NCI-H2171 (cell line): ENCODE measurements at places on chromosomes 2 and 18.
A peak's percentile ranks its signal among the peaks of the same experiment; 100 is the strongest.

DNA sequence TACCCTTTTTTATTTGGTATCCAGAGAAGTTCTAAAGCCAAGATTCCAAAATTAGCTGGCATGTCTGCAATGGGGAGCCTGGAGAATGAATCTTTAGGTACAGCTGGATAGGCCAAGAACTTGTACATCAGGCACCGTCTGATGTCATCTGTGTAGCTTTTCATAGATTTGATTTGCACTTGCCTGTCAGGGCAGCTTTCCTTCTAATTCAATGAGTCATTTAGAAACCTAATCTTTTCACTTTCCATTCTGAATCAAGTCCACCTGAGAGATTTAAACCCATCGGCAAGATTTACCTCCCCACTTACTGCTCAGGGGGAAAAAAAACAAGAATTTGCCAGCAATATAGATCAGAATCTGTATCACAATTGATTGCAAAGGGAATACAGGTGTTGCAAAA lies 60.9 kb upstream of the ACAA2 start:
- DNase-seq, result no peak

DNA sequence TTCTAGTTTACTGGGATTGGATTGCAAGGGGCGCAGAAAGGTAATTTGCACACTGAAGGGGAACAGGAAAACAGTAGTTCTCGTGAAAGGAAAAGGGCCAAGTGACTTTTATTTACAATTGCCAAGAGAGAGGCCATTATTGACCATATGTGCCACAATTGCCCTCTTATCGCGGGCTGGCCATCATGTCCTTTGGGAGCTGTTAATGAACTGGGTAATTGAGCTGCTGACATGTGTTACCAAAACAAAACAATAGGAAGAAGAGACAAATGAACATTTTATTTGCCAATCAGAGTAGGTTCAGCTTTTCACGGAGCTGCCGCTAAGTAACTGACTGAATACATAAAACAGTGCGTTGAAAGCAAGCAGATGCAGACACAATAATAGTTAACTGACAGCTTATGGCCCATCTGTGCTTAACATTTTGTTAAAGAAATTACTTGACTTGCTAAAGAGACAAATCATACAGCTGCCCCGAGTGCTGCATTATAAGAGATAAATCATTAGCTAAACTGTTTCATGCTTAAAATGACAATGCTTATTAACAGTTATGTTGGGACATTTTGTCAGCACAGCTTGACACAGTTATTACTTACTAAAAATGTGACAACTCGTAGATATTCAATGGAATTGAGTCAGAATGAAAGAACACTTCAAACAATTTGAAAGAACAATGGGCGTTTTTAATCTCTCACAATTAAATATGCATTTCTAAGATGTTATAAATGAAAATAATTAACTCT lies 57.5 kb downstream of the PAX3 start:
- DNase-seq, result peak; percentile 55

- no peak for DNase-seq
These were observed 98.8 kb downstream of the HS6ST1 start for GRCh38 chr2:128219891-128220290.

DNA sequence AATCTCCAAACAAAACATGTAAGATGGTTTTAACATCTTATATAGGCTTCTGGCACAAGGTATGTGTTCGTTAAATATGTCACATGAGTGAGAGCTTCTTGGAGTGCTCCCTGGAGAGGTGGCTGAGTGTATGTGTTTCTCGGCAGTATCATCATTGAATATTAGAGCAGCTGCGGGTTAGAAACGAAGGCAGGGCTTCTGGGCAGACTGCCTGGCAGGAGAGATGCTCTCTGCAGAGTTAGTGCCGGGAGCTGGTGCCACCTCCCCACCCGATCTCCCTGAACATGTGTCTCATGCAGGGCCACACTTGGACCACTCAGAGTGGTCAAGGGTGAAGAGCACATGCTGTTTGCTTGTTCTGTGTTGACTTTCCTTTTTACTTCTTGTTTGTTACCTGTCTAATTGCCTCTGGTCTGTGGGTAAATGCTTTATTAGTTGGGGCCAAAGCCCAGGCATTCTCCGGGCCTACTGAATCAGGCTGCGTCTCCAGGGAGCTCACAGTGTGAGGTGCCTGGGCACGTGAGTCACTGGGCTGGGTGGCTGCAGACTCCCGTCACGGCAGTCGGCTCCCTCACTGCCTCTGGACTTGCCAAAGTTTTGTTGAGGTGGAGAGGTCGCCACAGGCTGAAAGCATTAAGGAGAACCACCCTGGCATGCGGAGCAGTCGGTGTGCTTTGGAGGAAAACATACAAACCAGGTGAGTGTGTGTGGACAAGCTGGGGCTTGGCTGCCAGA lies 246.6 kb downstream of the FHOD3 start:
- peak; percentile 82 for DNase-seq

GRCh38 chr18:26470011-26470637 lies 78.2 kb downstream of the KCTD1 start:
- DNase-seq, result peak; percentile 59

GRCh38 chr18:59547581-59548182 lies 149.5 kb downstream of the CCBE1 start:
- DNase-seq, result no peak

- DNase-seq, result no peak
These were observed 4.9 kb downstream of the KDM3A start for GRCh38 chr2:86446060-86446459.

DNA sequence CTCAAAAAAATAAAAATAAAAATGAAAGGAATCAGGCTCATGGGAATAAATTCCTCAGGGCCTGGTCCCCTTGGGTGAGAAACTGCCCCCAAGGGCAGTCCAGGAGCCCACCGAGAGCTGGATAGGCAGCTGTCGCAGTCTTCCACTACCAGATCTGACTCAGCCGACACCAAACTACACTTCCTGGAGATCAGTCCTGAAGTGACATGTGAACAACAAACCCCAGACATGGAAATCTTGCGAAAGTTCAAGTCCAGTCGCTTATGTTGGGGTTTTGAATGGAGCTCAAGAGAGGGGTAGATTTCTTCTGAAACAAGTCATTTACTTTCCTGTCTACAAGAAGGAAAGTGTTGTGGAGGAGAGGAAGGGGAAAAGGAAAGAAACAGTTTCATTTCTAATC lies 12.9 kb downstream of the ADCY3 start:
- DNase-seq, result no peak

DNA sequence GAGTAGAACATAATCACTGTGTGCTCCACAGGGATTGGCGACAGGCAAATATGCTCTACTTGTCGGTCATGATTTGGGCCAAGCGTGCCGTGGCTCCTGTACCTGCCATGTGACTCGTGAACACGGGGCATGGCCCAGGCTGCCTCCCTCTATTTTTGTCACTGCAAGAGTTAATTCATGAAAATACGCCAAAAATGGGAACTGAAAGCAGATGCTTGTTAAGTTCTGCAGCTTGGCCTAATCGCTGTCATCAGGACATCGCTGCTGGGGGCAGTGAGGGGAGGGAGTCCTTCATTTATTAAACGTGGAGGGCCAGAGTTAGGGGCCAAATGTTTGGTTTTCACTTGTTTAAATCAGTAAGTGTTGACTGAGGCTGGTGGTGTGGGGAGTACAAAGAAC lies 177.8 kb downstream of the BCL2 start:
- no peak for DNase-seq

DNA sequence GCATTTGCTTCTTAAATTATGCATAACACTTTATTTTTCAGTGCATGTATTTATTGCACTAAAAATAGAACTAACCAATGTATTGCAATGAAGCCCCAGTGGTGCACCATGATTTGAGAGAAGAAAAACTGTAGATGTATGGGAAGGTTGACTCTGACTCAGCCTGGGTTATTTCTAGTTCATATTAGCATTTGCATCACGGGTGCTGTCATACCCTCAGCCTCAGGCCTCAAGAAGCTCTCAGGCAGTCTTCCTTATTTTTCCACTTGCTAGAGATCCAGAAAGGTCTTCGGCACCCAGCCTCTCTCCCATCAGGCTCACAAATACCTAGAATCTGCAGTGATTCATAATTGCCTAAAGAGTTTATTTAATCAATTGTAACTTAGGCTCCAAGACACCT lies 148.0 kb downstream of the DNER start:
- no peak for DNase-seq

- DNase-seq, result no peak
These were observed 144.7 kb upstream of the ITGA4 start for GRCh38 chr2:181312515-181312927.

DNA sequence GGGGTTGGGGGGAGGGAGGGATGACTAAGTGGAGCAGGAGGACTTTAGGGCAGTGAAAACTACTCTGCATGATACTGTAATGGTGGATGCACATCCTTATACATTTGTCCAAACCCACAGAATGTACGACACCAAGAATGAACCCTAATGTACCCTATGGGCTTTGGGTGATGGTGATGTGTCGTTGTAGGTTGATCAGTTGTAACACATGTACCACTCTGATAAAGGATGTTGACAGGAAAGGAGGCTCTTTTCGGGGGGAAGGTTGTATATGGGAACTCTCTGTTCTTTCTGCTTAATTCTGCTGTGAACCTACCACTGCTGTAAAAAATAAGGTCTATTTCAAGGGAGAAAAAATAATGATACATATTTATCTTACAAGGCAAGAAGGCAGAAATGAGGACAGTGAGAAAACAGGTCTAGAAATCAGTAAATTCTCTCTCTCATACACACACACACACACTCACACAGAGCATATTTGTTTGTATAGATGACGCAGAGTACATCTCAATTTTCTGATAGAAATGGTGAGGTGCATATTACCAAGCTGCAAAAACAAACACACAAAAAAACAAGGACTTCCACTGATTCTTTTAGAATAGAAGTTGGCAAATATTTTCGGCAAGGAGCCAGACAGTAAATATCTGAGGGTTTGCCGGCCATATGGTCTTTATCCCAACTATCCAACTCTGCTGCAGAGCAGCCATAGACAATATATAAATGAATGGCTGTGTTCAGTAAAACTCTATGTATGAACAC lies 20.2 kb downstream of the FAM124B start:
- no peak for DNase-seq

DNA sequence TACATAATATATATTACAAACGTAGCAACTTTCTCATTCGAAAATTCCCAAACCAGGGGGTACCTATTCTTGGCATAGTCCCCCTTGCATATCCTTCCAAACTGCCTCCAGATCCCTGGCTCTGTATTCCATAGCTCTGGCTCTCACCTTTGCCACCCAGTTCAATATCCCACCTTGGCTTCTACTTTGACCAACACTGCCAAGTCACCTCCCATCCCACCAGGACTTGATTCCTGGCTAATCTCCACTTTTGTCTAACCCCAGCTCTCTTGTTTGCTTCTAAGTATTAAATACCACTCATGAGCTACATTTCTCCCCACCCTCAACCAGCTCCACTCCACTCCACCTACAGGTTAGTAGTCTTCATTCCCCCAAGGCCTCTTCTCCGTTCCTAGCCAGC lies 103.2 kb upstream of the WDR75 start:
- no peak for DNase-seq

DNA sequence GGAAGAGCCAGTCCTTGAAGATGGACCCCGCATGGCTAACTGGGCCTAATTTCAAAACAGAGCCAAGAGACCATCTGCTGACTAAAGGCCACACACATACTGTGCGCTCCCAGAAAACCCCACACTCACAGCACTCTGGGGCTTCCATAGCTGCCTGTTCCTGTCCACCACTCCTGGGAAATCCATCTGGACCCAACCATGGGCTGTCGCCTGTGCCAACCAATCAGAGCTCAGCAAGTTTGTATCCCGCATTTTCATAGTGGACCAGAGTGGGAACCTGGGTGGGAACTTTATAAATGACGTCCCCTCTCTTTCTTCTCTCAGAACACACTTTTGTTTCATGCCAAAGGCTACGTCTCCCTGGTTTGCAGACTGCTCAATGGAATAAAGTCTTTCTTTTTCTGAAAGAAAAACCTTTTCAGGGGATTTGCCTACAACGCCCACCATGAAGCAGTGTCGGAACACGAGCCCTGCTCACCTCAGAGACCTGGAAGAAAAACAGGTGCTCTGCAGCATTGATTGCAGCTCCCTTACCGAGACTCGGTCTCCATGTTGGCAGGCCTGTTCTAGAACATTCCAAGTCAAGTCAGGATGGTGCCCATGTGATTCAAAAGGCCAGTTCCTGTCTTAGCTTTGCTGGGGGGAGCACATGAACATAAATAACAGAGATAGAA lies 137.2 kb upstream of the GPC1 start:
- no peak for DNase-seq

DNA sequence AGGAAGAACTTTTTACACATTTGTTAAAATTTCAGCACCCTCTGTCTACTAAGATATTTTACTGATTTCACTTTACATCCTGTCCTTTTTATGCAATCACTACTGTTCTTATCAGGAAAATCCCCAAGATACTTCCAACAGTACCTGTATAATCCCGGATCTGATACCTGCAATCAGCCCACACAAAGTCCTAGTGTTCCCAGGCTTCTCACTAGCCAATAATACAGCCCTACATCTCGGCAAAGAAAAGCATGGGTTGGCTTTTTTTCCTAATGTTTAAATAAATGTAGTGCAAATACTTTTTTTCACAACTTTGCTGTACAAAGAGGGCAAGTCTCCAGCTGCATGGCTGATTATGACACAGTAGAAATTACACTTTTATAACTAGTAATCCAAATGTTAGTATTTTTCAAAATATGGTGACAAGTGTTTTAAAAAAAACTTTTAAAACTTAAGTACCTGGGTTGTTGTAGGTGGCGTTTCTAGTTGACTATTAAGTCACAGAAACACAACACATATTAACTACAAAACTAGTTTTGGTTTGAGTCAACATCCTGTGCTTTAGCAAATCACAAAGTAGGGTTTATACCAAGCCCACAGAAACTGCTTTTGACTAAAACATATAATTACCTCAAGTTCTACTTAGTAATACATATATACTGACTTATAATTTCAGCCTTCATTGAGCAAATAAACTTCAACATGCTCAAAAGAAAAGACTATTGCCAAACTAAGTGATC lies 19.5 kb downstream of the CNOT11 start:
- no peak for DNase-seq

DNA sequence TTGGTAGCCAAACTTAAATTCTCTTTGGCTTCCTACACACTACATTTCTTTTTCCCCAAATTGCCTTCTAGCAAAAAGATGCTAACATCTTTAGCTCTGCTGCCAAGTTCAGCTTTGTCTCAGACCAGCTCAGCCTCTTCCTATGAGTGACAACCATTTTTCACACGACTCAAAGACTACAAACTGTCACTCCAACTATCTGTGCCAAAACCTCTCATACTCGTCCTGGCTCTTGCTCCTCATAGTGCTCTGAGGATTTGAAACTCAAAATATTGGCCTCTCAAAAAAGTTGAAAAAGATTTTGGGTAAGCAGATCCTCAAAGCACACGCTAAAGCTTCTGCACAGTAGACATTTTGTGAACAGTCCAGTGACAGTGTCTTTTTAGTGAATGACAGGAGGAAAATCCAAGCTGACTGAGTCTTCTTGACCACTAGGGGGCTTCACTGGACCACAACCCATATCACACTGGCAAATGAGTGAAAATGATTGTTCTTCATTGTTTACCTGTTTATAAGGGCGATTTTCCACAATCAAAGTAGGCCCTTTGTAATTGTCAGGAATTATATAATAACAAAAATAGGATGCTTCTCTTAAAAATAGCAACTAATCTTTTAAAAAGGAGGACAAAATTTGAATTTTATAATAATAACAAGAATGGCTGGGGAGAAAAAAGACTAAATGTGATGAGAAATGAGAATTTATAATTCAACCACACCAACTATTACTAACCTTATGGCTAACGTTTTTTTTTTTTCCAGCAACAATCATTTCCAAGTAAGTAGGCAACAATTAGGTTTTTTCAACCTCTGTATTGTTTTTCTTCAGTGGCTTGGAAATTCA lies 85.5 kb upstream of the PGAP1 start:
- DNase-seq, result peak; percentile 26

GRCh38 chr2:174117951-174118930 lies 130.1 kb downstream of the OLA1 start:
- peak; percentile 66 for DNase-seq

- no peak for DNase-seq
These were observed 76.7 kb downstream of the GFPT1 start for GRCh38 chr2:69310111-69311023.
